Vagina (tissue), 2 donors: ENCODE measurements at places on chromosomes 6 and 20.

DNA sequence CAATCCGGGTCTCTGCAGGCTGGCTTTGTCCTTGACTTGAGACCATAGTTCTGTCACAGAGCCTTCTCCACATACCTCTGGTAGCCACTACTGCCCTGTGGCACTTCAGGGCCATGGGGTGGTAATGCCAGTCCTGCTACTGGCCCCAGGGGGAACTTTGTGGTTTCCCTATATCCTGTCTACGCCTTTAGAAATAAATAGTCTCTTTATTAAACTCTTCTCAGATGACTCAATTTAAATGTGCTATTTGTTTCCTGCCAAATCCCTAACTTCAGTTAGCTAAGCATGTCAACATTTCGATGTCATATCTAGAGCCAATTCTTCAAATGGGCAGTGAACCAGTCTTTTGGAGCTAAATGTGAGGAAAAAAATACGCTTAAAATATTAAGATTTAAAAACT lies 60.1 kb downstream of the SEL1L2 start:
- no peak for DNase-seq

DNA sequence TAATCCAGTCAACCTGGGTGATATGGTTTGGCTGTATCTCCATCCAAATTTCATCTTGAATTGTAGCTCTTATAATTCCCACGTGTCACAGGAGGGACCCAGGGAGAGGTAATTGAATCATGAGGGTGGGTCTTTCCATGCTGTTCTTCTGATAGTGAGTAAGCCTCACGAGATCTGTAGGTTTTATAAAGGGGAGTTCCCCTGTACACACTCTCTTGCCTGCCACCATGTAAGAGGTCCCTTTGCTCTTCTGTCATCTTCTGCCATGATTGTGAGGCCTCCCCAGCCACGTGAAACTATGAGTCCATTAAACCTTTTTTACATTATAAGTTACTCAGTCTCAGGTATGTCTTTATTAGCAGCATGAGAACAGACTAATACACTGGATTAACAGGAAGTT lies 19.5 kb downstream of the GSTA3 start:
- DNase-seq, result no peak

DNA sequence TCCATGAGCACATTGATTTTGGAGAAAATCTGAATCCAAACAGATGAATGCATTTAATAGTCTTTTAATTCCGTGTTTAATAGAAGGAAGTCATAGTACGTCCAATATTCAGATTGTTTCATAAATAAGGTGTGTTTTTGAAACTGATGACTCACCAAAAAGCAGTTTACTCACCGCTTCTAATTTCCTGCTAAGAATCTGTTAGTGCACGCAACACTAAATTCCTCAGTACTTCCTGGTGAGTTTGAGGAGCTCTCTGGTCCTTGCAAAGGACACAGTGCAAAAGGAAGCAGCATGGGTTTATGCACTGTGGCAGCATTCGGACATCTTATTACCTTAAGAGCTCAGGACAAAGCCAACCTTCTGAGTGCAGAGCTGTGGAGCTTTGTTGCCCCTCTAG lies 2.3 kb upstream of the ADGRF1 start:
- no peak for DNase-seq

DNA sequence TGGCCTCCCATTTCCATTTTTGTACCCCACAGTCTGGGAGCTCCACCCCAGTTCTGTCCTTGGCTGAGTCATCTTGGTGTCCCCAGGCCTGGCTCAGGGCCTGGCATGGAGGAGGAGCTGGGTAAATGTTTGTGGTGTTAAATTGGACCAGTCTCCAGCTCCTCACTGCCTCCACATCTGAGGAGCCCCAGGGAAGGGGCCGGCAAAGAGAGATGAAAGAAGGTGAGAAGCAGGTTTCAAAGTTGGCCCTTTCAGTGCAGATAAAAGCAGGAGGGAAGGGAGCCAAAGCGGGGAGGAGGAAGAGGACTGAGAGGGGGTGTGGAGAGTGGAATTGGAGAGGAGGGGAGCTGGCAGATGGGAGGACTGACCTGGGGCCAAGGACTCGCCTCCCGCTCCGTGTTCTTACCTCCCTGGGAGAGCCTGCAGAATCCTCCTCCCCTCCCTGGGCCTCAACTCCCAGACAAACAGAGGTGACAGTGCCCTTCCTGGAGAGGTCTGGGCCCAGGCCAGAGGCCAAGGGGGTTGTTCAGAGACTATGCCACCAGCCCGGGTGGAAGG lies 89.0 kb downstream of the CD40 start:
- DNase-seq, result no peak

DNA sequence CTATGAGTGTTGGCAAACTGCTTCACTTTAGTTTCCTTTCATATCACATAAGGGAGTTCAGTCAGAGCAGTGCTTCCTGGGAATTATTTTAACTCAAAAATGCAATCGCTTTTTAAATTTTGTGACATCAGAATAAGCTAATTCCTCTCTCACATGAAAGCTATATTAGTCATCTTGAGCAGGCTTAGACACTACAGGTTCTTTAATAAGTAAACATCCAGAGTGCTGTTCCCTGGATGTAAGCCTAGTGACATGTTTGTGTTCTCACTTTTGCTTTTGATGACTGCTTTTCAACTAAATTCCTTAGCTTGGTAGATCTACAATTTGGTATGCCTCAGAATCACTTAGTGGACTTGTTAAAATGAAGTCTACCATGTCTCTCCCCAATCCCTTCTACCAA lies 252.7 kb upstream of the POU3F2 start:
- DNase-seq, result no peak

GRCh38 chr6:150152891-150153876 lies 10.3 kb downstream of the PPP1R14C start:
- DNase-seq, result no peak

DNA sequence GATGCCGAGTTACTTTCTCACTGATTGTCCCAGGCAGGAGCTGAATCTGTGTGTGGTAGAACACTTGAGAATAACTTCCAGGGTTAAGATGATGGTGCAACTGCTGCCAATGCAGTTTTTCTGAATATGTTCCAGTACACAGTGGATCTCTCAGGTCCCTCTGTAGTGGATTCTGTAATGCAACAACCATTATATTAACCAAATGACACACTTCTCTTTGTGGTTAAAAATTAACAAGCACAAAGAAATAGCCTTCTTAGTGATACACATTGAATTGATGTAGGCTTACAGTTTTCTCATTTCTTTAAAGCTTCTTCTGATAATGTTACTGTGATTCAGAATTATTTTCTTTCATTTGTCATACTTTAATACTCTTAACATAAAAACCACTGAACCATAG lies 383.8 kb downstream of the ADGRB3 start:
- DNase-seq, result no peak
